ENCODE measurements at places on chromosomes 1 and 21. TPM values are rescaled to one million over a fixed set of nuclear protein-coding genes. Genes with fewer than 3 reads are reported as not detected.

HSPG2 gene
- 214 TPM for polyA plus RNA-seq

MRPL20 gene
- 190 TPM for polyA plus RNA-seq

TMPRSS2 gene
- polyA plus RNA-seq, result 111 TPM

PDZK1 gene
- polyA plus RNA-seq, result not detected

DARS2 gene
- polyA plus RNA-seq, result 11.7 TPM

IGSF9 gene
- polyA plus RNA-seq, result 1.4 TPM

SLC27A3 gene
- polyA plus RNA-seq, result 83.7 TPM

PADI2 gene
- 1.2 TPM for polyA plus RNA-seq

NPL gene
- 8.2 TPM for polyA plus RNA-seq

HAO2 gene
- not detected for polyA plus RNA-seq

IFNLR1 gene
- polyA plus RNA-seq, result 0.10 TPM

All from adipose tissue (tissue), 3 donors.